ENCODE measurements at places on chromosomes 5 and 9.

- no peak for DNase-seq
Measured at GRCh38 chr5:28707706-28708105, 1669.3 kb upstream of the CDH9 start.

DNA sequence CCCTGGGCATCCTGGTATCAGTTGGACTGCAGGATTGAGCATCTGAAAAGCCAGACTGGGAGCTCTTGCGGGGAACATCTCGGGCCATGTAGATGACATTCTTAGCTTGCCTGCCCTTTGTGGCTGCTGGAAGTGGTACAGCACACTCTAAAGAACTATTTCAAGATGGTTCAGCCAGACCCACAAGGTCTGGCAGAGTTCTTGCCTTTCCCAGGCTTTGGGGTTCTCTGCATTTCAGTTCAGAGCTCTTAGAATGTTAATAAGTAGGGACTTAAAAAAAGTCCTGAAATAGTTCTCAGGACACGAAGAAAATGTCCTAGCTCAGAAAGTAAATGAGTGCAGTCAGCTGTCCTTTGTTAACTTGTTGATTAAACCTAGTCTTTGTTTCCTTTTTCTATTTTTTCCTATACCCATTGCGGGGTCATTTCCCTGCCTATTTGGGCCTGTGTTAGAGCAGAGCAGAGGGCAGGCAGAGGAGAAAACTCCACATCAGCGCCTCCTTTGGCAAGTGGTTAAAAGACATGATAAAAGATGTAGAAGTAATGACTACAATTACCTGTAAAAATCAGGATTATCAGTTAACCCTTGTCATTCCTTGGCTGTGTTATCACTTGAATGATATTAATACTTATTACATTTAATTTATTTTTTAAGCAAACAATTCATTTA is 291.5 kb downstream of the ZSWIM6 start:
- DNase-seq = no peak

GRCh38 chr5:146101646-146102045 is 3.7 kb downstream of the PLAC8L1 start:
- DNase-seq = no peak

DNA sequence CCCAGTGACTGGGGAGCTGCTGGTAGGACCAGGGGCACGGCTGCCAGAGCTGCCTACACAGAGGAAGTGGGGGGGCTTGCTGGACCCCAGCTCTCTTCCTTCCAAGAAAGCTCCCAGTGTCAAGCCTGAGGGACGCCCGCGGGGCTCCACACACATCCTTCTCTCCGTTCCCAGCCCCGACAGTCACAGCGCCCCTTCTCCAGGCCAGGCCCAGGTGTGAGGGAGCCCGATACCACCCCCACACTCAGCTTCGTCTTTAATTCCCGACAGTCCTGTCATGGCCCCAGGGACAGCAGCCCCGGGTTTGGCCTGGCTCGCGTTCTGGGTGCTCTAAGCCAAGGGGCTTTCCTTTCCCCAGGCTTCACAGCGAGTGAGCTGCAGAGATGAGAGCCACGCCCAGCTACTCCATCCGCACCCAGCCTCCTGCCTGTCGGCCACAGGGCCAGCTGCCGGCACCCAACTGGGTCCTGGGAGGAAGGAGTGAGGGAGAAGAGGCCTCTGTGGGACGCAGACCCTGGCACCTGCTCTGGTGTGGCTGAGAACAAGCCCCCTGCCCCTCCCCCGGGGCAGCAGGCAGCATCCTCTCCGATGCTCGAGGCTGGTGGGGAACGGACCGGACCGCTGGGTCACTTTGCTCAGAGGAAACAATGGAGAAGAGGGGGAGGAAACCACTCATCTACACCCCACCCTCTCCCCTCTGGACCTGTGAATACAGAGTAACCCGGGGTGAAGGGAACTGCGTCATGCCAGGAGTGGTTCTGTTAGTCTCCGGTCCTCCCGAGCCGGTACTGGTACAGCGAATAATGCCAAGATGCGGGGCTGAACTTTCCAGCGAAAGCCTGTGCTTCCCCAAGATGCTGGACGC is 53.9 kb upstream of the PHYKPL start:
- DNase-seq = no peak

- DNase-seq = no peak
Measured at GRCh38 chr9:133881671-133882381, 110.3 kb downstream of the VAV2 start.

- no peak for DNase-seq
Measured at GRCh38 chr5:147307170-147307569, 72.3 kb downstream of the STK32A start.

DNA sequence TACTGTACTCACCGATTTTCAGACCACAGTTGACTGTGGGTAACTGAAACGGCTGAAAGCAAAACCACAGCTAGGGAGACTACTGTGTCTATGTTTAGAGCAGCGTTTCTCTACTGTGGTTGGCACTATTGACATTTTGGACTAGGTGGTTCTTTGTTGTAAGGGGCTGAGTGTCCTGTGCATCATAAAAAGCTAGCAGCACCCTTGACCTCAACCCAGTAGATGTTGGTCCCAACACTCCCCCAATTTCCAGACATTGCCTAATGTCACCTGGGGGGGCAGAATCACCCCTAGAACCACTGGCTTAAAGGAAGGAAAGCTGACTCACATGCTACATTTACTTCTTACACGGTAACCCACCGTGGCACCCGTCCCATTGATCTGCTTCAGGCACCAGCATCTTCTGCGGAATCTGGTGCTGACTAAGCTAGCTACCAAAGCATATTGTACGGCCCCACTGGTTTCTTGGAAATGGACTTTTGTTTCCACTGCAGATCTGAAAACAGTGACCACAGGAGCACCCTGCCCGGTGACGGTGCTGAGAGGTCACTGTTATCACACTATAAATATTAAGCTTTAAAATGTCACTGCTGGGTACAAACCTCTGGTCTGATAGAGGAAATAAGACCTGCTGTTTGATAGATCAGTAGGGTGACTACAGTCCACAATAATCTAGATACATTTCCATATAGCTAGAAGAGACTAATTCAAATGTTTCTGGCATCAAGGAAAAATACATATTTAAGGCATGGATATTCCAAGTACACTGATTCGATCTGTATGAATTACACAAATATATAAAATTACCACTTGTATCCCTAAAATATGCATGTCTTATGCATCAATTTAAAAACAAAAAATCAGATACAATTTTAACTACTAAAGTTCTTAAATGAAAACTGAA is 151.4 kb downstream of the HSD17B3 start:
- no peak for DNase-seq

GRCh38 chr5:131263648-131264450 is at the start of gene CDC42SE2:
CDC42SE2 (plus strand) TSS chr5:131264053; CDS start chr5:131359494, 95,441 bp downstream.
- DNase-seq = peak; percentile 85

DNA sequence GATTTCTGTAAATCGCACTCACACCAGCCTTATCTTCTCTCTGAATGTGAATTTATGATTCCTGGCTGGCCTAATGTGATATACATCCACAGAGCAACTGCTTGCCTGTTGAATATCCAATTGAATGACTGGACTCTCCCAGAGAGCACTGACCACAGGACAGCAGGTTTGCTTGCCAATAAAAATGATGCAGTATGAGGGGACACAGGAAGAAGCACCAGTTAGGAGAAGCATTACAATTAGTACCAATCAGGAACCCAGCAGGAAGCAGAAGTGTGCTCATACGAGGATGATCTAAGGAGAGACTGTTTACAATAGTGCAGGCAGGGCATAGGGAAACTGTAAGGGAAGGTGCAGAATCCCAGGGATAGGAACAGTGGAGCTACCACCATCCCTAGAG is 127.2 kb upstream of the ZNF366 start:
- no peak for DNase-seq

GRCh38 chr5:173310218-173310769 is 17.9 kb downstream of the STC2 start:
- DNase-seq = no peak

- DNase-seq = no peak
Measured at GRCh38 chr5:174723979-174724483, 351 bp upstream of the MSX2 start.

DNA sequence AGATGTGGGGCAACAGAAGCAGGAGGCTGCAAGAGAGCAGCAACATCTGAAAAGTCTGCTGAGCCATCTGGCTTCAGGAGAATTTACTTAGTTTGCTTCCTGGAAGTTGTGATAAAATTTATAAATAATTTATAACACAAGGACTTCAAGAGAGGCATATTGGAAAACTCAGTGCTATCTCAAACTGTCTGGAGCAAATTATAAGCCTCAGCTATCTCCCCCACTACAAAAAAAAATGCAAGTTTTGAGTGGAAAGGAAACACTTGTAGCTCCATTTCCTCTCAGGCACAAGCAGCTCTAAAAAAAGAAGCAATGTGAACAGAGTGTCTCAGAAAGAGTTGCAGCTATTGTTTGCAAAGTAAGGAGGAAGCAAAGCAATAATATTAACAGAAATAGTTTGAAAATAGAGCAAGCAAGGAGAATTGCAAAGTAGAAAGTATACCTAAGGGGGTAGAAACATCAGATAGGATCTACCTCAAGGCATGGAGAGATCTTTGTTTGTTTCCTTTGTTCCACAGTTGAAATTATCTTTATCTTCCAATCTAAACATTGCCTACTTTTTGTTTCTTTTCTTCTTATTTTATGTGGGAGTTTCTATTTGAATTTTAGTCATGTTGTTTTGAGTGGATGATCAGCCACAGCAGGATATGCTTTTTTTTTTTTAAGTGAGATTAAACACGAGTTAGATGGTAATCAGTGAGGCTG is 55.9 kb upstream of the IL6ST start:
- no peak for DNase-seq

DNA sequence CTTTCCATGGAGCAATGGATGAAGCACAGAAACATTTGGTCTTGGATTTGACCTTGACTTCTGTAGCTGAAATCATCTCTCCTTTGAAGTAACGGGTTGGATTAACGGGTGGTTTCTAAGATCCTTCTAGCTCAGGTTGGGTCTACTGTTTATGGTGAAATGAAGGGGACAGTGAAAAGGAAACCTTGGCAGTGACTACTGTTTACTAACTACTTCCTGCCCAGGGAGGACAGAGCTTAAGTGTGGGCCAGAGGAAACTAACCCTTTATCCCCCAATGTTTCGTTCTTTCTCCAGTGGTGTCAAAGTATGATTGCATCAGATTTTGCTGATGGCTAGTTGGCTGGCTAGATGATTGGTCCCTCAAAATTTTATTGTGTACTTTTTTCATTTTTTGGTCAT is 22.2 kb downstream of the SKP2 start:
- DNase-seq = no peak

DNA sequence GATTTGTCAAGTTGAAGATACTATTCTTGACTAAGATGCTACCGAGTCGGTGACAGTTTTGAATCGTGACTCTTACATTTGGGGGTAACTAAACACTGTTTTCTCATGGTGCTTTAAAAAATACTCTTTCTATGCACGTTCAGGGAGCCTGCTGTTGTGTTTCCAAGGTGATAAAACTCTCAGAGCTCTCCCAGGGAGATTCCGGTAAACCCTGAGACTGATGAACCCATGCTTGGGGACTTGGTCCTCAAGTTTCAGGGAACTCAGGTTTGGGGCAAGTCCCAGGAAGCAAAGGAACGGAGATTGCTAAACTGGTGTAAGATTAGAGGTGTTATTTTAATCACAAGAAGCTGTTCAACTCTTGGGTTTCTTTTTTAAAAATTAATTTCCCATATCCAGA is 1.4 kb downstream of the GDA start:
- DNase-seq = no peak

DNA sequence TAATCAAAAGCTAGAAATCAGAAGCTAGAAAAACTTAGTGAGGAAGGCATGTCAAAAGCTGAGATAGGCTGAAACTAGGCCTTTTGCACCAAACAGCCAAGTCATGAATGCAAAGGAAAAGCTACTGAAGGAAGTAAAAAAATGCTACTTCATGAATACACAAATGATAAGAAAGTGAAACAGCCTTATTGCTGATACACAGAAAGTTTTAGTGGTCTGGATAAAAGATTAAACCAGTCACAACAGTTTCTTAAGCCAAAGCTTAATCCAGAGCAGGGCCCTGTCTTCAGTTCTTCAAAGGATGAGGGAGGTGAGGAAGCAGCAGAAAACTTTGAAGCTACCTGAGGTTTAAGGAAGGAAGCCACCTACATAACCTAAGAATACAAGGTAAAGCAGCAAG is 102.5 kb upstream of the SH3GL2 start:
- DNase-seq = no peak

DNA sequence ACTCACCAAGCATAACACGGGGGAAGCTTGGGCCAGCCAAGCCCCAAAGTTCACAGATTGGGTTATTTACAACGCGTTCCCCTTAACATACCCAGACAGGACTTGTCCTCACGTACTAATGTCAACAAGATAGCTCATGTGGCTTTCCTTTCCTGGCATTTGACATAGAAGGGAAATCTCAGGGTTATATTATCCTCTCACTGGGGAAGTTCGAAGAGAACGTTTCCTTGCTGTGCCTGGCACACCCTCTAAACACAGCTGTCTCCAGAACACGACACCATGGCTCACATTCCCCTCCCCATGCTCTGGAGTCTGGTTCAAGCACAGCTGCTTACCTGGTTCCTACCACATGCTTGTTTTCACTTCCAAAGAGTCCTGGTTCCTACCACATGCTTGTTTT is 46.8 kb upstream of the OTULINL start:
- DNase-seq = no peak

- peak; percentile 95 for DNase-seq
Measured at GRCh38 chr9:103183701-103184171, 188.6 kb downstream of the CYLC2 start.

DNA sequence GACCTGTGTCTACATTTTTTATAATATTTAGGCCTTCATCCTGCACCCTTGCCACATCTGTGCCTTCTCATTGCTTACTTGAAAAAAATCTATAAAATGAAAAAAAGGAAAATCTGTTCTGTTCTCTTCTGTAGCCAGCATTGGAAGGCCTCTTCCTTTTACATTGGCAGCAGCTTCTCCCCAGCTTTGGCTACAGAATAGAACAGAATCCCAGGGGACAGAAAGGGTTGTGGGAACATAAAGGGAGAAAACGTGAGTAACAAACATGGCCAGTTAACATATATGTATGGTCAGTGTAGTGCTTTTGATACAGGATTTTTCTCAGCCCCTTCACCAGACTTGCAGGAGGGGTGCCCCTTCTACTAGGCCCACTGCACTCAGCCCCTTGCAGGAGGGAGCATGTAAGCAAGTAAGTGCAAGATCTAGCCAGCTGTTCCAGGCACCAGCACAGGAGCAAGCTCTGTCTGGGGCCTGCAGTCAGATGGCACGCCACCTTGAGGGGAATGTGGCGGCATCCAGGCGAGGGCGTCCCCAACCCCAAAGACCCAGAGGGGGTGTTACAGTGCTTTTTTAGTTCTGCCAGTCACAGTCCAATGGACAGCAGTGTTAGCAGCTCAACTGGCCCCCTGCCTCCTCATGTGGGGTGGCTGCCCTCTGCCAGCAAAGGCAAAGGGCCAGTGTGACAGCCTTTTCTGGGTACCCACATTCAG is 330.5 kb upstream of the ZNF462 start:
- no peak for DNase-seq

DNA sequence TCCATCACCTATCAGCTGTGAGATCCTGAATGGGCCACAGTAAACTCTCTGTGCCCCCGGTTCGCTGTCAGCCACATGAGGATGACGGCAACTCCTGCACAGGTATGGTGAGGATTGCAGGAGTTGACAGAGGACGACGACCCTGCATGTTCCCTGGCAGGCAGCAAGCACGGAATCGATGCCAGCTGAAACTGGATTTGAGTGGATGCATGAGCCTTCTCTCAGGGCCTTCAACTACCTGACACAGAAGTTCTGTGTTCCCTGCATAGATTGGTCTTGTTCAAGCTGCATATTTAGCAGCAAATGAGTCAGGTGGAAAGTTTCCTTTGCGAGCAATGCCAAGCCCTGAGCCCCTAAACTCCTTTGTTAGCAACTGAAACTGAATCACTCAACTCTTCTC is 69.6 kb upstream of the PTCH1 start:
- DNase-seq = no peak

GRCh38 chr5:80181618-80182211 is 74.1 kb downstream of the SERINC5 start:
- DNase-seq = no peak

Data from SK-N-DZ (cell line).